ENCODE measurements at places on chromosomes 7 and 10. TPM values are rescaled to one million over a fixed set of nuclear protein-coding genes. Genes with fewer than 3 reads are reported as not detected.

DNA sequence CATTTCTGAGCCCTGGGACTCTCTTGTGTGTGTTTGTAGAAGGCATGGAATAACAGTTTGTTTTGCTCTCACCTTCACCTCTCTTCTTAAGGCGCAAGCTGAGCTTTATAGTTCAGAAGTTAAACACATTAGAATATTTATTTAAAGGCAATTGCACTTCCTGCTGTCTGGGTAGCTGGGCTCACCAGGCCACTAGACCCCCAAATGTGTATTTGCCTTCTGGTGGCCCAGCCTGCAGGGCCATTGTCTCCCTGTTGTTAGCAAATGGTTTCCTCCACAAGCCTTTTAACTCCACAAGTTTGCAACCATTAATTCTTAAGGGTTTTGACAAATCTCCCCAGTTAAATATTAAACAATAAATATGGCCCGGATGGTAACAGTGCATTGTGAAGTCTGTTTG is 31.1 kb upstream of the NEUROD6 start:
- H3K36me3 ChIP-seq, result no peaks in the 10 kb centered on the region
- H3K4me3 ChIP-seq, result no peak overlapping the region
- peaks cover 10% of the 10 kb centered on the region for H3K4me1 ChIP-seq
- no peak overlapping the region for H3K27ac ChIP-seq
- H3K27me3 ChIP-seq, result peaks cover 3% of the 10 kb centered on the region

- DNase-seq, result no peak
- H3K36me3 ChIP-seq, result no peaks in the 10 kb centered on the region
- H3K4me1 ChIP-seq, result no peaks in the 10 kb centered on the region
- H3K4me3 ChIP-seq, result no peak overlapping the region
Observed at GRCh38 chr10:49353895-49354566, 41.9 kb downstream of the DRGX start.

The MYH16 gene
- total RNA-seq, result 0.97 TPM

The ANKRD1 gene
- 6.2 TPM for total RNA-seq

The BUD31 gene
- total RNA-seq, result 62.8 TPM

- H3K36me3 ChIP-seq, result peaks cover 36% of the 10 kb centered on the region
- peaks cover 83% of the 10 kb centered on the region for H3K4me1 ChIP-seq
- no peak for DNase-seq
- H3K4me3 ChIP-seq, result peak overlapping the region; percentile 31
Observed at GRCh38 chr7:31497516-31497915, 16.4 kb upstream of the ITPRID1 start.

- peaks cover 43% of the 10 kb centered on the region for H3K36me3 ChIP-seq
- DNase-seq, result no peak
- peak overlapping the region; percentile 84 for H3K4me3 ChIP-seq
Observed at GRCh38 chr7:102463841-102464576, 654 bp downstream of the ALKBH4 start.

DNA sequence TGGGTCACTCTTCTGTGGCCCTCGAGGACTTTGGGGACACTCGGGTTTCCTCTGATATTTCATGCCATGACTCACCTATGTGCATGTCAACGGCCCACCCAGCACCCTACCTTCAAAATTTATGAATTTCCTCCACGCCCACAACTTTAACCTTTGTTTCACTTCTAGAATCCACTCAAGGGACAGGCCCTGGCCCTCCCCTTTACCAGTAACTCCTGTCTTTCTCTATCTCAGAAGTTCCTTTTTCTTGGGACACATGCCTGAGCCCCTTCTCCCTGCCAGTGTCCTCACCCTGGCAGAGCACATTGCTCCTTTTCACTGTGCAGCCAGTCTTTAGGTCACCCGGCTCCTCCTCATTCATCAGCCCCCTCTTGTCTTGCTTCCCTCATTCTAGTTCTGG is 282.5 kb upstream of the KLF6 start:
- no peaks in the 10 kb centered on the region for H3K36me3 ChIP-seq
- no peak overlapping the region for H3K4me3 ChIP-seq
- H3K27ac ChIP-seq, result no peak overlapping the region
- no peaks in the 10 kb centered on the region for H3K4me1 ChIP-seq

The MKX gene
- total RNA-seq, result 2.3 TPM

The TLX1 gene
- total RNA-seq, result not detected

The TMEM26 gene
- not detected for total RNA-seq

- peak overlapping the region; percentile 2 for H3K27ac ChIP-seq
- H3K36me3 ChIP-seq, result no peaks in the 10 kb centered on the region
- H3K4me3 ChIP-seq, result peak overlapping the region; percentile 48
- peaks cover 92% of the 10 kb centered on the region for H3K27me3 ChIP-seq
Observed at GRCh38 chr10:100745882-100746783, 751 bp downstream of the PAX2 start.

- H3K27me3 ChIP-seq, result peaks cover 16% of the 10 kb centered on the region
- no peak overlapping the region for H3K27ac ChIP-seq
- no peak for DNase-seq
- no peaks in the 10 kb centered on the region for H3K36me3 ChIP-seq
Observed at GRCh38 chr7:116940689-116941370, 12.5 kb upstream of the ST7 start.

- no peak overlapping the region for H3K27ac ChIP-seq
- H3K27me3 ChIP-seq, result no peaks in the 10 kb centered on the region
- H3K4me1 ChIP-seq, result no peaks in the 10 kb centered on the region
- DNase-seq, result no peak
- H3K36me3 ChIP-seq, result no peaks in the 10 kb centered on the region
Observed at GRCh38 chr10:51288511-51288910, 214.2 kb downstream of the PRKG1 start.

GRCh38 chr10:29922892-29923291 is 136.5 kb downstream of the JCAD start:
- H3K4me3 ChIP-seq, result no peak overlapping the region
- no peaks in the 10 kb centered on the region for H3K36me3 ChIP-seq
- no peak overlapping the region for H3K27ac ChIP-seq
- H3K27me3 ChIP-seq, result peaks cover 25% of the 10 kb centered on the region
- peaks cover 18% of the 10 kb centered on the region for H3K4me1 ChIP-seq
- no peak for DNase-seq

DNA sequence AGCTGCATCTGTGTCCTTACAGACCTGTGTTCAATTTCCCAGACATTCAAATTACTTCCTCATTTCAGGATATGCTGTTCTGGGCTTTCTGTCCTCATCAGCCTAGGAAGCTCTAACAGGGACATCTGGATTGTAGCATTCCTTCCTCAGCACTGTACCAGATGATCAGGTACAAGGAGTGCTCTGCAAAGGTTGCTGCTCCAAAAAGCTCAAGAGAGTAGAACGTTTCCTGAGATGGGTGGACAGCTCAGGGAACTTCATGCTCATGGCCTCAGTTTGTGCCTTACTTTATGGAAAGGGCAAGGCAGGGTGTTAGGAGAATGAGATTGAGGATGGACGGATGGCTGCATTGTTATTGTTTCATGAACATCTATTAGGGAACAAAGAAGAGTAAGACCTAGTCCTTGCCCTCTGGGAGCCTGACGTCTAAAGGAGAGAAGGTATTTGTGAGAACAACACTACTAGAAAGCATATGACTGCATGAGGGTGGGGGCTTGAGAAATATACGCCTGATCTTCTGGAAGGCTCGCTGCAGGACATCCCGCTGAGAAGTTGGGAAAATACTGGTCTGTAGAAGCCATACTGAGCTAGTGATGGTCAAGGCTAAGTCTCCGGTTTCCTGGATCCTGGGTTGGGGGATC is 10.5 kb upstream of the ZNF212 start:
- H3K4me3 ChIP-seq, result no peak overlapping the region
- peaks cover 36% of the 10 kb centered on the region for H3K36me3 ChIP-seq
- DNase-seq, result no peak
- H3K27ac ChIP-seq, result peak overlapping the region; percentile 46

DNA sequence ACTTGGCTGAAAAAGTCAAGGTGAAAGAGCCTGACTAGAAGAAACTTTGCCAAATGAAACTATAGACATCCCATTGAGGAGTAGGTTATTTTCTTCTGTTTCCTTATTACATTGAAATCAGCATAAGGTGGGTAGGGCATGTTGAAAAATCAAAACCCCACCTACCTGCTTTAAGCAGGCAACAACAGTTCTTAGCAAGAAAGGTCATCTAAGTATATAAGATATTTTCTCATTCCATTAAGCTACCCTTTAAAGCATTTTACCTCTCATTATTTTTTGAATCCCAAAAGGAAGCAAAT is 30.8 kb downstream of the ACADSB start:
- no peaks in the 10 kb centered on the region for H3K4me1 ChIP-seq
- no peak overlapping the region for H3K4me3 ChIP-seq
- H3K36me3 ChIP-seq, result no peaks in the 10 kb centered on the region
- no peaks in the 10 kb centered on the region for H3K27me3 ChIP-seq
- no peak overlapping the region for H3K27ac ChIP-seq
- no peak for DNase-seq

The MACROH2A2 gene
- total RNA-seq, result 26.9 TPM

The SPDYE11 gene
- not detected for total RNA-seq

GRCh38 chr10:77463967-77464745 is 173.5 kb downstream of the KCNMA1 start:
- H3K27me3 ChIP-seq, result peaks cover 64% of the 10 kb centered on the region
- no peak for DNase-seq
- no peak overlapping the region for H3K4me3 ChIP-seq
- H3K36me3 ChIP-seq, result no peaks in the 10 kb centered on the region
- no peak overlapping the region for H3K27ac ChIP-seq

Data from Calu3 (cell line).